Upper lobe of right lung (tissue), 1 donor: ENCODE measurements at places on chromosomes 16 and 17. TPM values are rescaled to one million over a fixed set of nuclear protein-coding genes. Genes with fewer than 3 reads are reported as not detected.

Gene METTL22
- total RNA-seq: 38.6 TPM

Gene SLC6A2
- not detected for total RNA-seq

Gene DNAH2
- total RNA-seq: 0.58 TPM

DNA sequence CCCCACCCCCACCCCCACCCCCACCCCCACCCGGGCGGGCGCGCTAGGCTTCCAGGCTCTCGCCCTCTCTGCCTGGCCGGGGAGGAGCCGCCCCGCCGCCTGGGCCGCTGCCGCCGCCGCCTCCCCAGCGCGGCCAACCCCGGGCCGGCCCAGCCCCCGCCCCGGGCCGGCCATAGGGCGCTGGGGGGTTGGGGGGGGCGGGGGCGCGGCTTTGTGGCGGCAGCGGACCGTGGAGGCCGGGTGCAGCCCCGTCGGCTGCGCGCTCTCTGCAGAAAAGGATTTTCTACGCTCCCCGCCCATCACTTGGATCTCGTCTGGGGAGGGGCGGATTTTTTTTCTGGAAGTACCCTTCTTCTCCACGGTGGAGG, 230.9 kb downstream of the MRTFB start:
- no peak overlapping the region for H3K27ac ChIP-seq
- H3K4me3 ChIP-seq: peak overlapping the region; percentile 72

DNA sequence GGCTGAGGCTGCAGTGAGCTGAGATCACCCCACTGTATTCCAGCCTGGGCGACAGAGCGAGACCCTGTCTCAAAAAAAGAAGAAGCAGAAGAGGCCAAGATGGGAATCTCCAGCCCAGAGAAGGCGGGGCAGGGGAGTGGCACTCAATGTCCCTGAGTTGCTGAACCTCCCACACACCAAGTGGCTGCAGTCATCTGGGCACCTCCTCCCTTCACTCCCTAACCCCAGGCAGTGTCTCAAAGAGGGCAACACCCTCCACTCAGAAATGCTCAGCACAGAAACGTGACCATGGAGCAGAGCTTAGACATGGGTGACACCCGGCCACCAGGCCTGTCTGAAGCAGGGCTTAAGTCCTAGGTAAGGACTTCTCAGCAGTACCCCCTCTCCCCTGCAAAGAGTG, 36.3 kb upstream of the BCAR1 start:
- H3K4me1 ChIP-seq: peaks cover 7% of the 10 kb centered on the region
- no peak overlapping the region for H3K27ac ChIP-seq
